ENCODE measurements at places on chromosomes 2 and 18. TPM values are rescaled to one million over a fixed set of nuclear protein-coding genes. Genes with fewer than 3 reads are reported as not detected.

DNA sequence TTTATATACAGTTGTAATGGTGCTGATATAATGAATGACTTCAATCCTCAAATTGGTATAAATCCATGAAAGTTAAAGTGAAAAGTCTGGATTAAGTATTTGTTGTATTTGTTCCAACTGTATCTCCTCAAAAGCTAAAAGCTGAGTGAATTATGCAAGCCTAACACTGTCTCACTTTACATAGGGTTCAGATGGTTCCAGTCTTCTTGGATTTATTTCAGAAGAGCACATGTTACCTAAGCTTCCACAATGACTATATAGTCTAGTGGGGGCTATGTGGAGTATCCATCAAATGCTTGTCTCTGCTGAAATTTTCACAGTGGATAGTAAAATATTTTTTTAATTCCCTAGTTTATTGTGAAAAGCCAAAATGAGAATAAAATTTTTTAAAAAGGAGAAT, 13.0 kb downstream of the MCEE start:
- no peak for DNase-seq
- H3K27me3 ChIP-seq = no peaks in the 10 kb centered on the region
- no peaks in the 10 kb centered on the region for H3K4me1 ChIP-seq
- H3K36me3 ChIP-seq = peaks cover 11% of the 10 kb centered on the region
- no peak overlapping the region for H3K27ac ChIP-seq

DNA sequence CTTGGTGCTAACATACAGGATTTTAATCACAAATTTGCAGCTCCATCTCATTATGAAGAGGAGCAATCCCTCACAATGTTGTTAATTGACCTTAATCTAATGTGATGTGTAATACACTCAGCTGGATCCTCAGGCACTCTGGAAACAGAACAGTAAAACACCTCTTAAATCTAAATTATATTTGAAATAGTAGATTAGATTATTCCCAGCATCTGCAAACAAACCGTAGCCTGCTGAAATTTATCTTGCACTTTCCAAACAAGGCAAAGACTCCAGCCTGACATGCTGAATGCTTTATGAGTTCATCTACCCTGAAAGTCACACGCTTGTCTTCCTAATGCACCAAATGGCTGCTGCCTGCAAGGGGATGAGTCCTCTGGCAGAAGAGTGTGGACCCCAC, 402.3 kb upstream of the GYPC start:
- H3K4me3 ChIP-seq = no peak overlapping the region
- no peak overlapping the region for H3K27ac ChIP-seq
- no peaks in the 10 kb centered on the region for H3K27me3 ChIP-seq
- H3K36me3 ChIP-seq = no peaks in the 10 kb centered on the region
- DNase-seq = no peak

DNA sequence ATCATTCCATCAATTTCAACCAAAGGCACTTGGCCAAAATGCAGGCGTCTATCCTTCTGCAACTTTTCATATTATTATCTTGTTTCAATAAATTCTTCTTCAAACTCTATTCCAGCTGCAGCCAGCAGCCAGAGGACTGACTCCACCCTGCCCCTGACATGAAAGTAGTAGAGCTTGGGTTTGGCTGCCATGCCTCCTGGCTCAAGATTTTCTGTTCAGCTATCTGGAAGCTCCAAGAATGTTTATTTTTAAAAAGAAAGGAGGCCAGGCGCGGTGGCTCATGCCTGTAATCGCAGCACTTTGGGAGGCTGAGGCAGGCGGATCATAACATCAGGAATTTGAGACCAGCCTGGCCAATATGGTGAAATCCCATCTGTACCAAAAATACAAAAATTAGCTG, 4.9 kb downstream of the DNAH7 start:
- no peak overlapping the region for H3K4me3 ChIP-seq
- peaks cover 15% of the 10 kb centered on the region for H3K4me1 ChIP-seq
- H3K36me3 ChIP-seq = no peaks in the 10 kb centered on the region
- no peak overlapping the region for H3K27ac ChIP-seq
- DNase-seq = no peak
- peaks cover 25% of the 10 kb centered on the region for H3K27me3 ChIP-seq

CCDC102B gene
- 1.1 TPM for total RNA-seq

SOCS6 gene
- total RNA-seq = 3.7 TPM

PTRHD1 gene
- 17.3 TPM for total RNA-seq

DNA sequence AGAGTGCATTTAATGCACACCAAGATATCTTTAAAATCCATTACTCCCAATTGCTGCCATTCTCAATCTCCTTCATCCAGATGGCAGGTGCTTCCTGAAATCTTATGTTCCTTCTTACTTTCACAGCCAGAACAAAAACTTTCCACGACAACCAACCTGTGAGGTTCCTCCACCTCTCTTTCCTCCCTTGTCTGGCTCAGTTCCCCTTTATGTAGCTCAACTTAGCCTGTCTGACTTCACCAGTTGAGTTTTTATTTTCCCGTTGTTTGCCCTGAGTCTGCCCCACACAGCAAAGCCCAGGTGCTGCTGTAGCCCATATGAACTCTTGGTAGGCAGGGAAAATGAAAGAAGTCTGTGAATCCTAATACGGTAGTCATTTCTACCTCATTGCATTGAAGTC, 112.5 kb downstream of the MREG start:
- H3K4me1 ChIP-seq = no peaks in the 10 kb centered on the region
- no peaks in the 10 kb centered on the region for H3K36me3 ChIP-seq
- DNase-seq = no peak
- no peak overlapping the region for H3K4me3 ChIP-seq
- H3K27ac ChIP-seq = no peak overlapping the region

DNA sequence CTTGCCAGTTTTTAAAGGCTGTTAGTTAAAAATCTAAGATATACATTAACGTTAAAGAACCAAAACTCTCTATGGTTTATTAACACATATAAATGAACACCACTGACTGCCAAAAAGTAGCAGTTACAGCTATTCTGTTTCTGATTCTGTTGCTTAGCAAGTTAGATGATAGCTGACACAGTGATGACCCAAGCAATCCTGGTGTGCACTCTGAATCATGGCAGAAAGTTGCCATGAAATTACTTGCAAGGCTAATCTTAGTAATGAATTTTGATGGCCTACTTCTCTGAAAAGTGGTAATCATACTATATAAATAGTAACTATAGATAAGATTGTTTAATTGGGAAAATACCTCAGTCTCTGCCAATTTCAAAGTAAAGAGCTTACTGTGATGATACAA, 57.7 kb downstream of the ROCK2 start:
- no peaks in the 10 kb centered on the region for H3K4me1 ChIP-seq
- no peak overlapping the region for H3K27ac ChIP-seq
- H3K27me3 ChIP-seq = no peaks in the 10 kb centered on the region

DNA sequence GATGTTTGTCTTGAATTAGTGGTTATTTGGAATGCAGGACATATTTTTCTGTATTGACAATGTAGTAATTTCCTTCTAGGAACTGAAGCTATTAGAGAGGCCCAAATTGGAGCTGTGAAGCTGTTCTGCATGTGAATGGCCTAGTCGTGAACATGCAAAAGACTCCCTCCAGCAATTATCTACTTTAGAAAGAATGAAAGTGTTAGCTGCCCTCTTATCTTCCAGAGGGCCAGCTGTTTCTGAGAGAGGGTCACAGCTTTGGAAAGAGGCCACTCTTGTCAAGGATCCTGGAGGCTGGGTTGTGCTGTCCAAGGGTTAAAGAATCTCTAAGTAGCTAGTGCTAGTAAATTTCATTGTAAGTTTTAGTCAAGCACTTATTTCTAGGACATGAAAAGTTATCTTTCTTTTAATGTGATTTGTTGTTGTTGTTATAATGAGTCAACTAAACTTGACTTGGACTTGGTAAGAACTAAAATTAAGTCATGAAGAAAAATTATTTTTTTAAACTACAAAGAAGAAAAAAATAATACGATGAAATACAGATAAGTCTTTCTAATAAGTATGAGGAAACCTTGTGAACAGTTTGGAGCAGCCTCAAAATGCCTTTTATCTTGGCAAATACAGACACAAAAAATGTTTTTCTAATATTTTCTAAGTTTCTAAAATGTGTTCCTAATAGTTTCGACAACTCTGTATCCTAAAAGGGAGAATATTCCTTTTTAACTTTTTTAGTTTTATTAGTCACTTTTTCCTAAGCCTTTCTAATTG, 36.8 kb downstream of the DPP4 start:
- no peak overlapping the region for H3K27ac ChIP-seq
- no peaks in the 10 kb centered on the region for H3K27me3 ChIP-seq
- H3K4me1 ChIP-seq = peaks cover 66% of the 10 kb centered on the region
- peaks cover 68% of the 10 kb centered on the region for H3K36me3 ChIP-seq
- DNase-seq = no peak
- H3K4me3 ChIP-seq = no peak overlapping the region

TRIM43 gene
- total RNA-seq = not detected

DNA sequence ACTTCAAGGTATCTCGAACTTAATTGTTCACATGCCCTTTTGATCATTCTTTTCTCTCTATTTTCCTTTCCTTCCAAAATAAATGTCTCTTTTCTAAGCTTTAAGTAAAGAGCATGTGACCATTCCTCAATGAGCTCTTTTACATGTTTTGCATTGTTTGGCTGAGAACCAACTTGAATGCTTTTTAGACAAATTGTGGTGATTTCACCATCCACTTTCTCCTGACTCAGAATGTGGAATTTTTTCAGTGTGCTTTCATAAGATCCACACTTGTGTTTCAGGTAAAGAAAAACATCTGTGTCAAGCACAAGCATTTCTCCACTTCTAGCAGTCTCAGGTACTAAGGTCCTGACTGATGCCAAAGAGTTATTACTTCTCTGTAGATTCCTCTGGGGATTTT, 10.7 kb downstream of the RBM43 start:
- H3K27ac ChIP-seq = no peak overlapping the region
- H3K36me3 ChIP-seq = peaks cover 45% of the 10 kb centered on the region
- no peaks in the 10 kb centered on the region for H3K4me1 ChIP-seq
- H3K4me3 ChIP-seq = no peak overlapping the region
